ENCODE measurements at places on chromosomes 5 and 9.

DNA sequence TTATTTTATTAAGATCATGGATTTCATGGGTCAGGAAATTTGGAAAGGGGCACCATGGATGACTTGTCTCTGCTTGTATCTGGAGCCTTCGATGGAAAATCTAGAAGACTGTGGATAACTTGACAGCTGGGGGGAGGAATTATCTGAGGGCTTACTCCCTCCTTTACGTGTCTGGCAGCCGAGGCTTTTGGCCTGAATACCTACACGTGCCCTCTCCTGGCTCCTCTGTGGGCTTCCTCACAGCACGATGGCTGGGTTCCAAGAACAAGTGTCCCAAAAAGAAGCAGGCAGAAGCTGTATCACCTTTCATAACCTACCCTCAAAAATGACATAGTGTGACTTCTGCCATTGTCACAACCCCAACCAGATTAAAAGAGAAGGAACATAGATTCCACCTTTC, 228.9 kb downstream of the GRIA1 start:
- no peak for DNase-seq

GRCh38 chr9:79671558-79671957, 99.8 kb downstream of the TLE4 start:
- DNase-seq, result no peak

GRCh38 chr9:109319626-109320241, 1.1 kb downstream of the EPB41L4B start:
- no peak for DNase-seq

DNA sequence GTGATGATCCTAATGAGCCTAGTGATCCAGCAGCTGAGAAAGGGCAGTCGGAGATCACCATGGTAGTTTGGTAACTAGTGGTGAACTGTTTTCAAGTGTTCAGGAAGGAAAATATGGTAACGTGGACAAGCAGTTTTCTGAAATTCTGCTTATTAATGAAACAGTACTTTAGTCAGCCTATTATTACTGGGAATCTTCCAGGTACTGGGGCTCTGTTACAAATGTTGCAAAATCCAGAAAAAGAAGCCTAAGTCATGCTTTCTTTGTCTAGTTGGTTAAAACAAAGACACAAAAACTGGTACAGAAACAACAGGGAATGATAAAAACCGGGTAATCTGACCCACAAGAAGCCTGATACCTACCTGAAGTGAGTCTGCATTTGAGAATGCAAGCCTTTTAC, 18.2 kb downstream of the TTC23L start:
- no peak for DNase-seq

- no peak for DNase-seq
Measured at GRCh38 chr9:124257070-124257843, 492 bp upstream of the NEK6 start.

DNA sequence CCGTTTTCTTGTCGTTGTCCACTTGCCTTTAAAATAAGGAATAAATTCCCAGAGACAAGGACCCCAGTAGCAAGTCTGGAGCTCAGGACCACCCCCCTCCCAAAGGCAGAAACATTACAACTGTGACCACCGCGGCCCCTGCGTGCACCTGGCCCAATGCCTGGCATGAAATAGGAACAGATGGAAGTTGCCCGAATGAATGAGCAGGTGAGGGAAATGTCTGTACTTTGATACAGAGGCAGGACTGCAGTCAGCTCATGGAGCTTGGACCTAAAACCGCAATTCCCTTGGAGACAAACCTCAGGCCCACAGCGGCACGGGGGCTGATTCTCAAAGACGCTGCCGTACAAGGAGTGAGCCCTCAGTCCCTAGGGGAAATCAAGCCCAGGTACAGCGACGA, 55.3 kb upstream of the SARDH start:
- no peak for DNase-seq

Data from NCI-H748 treated with DMSO at 0.1 percent for 48 hours (cell line).